Inflammatory macrophage treated with lipopolysaccharide for 4 hours (primary cell): ENCODE measurements at places on chromosomes 13 and 19.
A peak's percentile ranks its signal among the peaks of the same experiment; 100 is the strongest.

- no peak for DNase-seq
Observed at GRCh38 chr19:56639217-56639616, 3.7 kb upstream of the SMIM17 start.

- DNase-seq = no peak
Observed at GRCh38 chr19:41577144-41577830, 1.3 kb downstream of the CEACAM21 start.

DNA sequence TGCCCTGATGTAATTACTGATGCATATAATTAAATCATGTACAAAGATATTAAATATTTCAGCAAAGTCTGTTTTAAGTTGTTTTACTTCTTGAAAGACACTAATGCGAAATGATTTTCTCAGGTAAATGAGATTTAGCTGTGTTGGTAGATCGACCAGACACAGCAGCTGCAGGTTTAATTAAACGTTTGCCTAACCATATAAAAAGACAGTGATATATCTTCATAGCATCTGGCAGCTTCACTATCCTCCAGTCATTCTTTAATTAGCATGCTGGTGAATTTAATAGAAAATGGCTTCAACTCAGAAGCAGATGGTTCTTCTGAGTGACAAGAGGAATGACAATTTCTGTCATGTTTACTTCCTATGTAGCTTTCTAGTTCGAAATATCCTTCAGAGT is 69.3 kb downstream of the NHLRC3 start:
- no peak for DNase-seq

DNA sequence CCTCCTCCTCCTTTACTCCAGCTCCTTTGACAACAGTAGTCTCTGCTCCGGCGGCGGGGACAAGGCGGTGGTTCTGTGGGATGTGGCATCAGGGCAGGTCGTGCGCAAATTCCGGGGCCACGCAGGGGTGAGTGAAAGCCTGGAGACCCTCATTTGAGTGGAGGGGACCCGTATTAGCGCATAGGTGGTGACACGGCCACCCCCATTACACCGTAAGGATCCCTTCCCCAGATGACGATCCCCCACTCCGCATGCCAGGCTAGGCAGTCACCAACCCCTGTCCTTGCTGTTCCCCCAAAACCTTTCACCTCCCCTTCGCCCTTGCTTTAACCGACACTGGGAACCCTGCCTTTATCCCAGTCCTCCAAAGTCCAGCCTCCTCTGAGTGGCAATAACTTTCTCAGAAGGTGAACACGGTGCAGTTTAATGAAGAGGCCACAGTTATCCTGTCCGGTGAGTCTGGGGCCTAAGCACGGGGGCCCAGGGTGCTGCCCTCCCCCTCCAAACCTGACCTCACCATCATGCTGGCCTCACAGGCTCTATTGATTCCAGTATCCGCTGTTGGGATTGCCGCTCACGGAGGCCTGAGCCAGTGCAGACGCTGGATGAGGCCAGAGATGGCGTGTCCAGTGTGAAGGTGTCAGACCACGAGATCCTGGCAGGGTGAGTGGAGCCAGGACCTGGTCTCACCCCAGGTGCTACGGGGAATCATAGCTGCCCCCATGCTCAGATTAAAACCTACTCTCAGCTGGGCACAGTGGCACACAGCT is 3.7 kb downstream of the WDR83 start:
- no peak for DNase-seq

- DNase-seq = no peak
Observed at GRCh38 chr13:95503662-95504061, 48.9 kb upstream of the CLDN10 start.

DNA sequence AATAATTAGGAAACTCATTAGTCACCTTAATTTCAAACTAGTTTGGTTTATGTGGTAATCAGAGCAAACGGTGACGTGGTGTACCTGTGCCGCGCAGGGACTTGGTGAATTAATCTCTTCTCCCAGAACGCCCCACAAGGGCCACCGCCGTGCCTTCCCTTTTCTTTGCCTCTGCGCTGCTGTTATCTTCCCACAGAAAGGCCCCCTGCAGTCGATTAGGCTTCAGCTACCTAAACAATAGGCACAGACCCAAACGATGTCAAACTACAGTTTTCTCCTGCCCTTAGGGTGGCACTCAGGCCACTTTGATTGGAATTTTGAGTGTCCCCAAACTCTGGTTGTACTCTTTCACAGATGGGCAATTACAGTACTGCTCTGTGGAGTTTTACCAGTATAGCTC is 115.5 kb downstream of the GGACT start:
- DNase-seq = no peak

GRCh38 chr19:3270902-3271301 is 46.4 kb downstream of the CELF5 start:
- peak; percentile 23 for DNase-seq

DNA sequence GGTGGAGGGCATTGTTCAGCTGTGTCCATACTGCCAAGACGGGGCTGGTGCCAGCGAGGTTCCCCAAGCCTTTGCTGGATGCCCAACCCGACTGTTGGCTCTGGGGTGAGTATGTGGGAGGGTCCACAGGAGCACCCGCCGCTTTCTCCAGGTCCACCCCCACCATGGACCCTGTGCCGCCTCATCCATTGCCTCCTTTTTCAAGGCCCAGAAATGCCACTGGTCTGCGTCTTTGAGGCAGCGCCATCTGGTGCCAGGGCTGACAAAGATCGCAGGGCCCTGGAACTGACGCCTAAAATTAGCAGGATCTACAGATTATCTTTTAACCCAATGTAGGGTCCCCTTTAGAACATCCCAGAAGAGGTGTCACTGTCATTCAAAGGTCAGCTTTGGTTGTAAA is 34.6 kb downstream of the NFIX start:
- DNase-seq = peak; percentile 13
